SK-N-DZ (cell line): ENCODE measurements at places on chromosomes 12 and 14.

DNA sequence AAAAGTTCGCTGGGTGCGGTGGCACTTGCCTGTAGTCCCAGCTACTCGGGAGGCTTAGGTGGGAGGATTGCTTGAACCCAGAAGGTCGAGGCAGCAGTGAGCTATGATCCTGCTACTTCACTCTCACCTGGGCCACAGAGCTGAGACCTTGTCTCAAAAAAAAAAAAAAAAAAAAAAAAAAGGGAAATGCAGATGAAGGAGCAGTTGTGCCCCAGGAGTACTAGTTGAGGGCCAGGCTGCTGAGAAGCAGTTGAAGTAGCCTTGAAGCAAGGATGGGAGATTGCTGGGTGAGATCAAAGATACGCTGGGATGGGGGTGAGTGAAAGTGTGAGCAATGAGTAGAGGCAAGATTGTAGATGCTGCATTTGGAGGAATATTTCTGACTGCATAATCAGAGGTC, 93.4 kb upstream of the DNM1L start:
- DNase-seq, result no peak

DNA sequence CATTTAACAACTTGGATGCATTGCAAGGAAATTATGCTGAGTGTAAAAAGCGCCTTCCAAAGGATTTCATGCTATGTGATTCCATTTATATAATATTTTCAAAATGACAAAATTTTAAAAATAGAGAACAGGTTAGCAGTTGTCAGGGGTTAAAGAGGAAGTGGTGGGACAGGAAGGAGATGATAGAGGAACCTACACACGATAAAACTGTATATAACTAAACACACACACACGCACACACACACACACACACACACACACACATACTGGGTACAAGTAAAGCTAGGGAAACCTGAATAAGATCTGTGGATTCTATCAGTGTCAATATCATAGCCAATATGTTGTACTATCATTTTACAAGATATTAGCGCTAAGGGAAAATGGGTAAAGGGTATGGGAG, 17.2 kb downstream of the TTC9 start:
- DNase-seq, result no peak

- DNase-seq, result no peak
These were observed 119.8 kb downstream of the TBX5 start for GRCh38 chr12:114286145-114286544.

- no peak for DNase-seq
These were observed 150.3 kb upstream of the AVPR1A start for GRCh38 chr12:63301311-63301710.

- DNase-seq, result no peak
These were observed 201.2 kb downstream of the NELL2 start for GRCh38 chr12:44674875-44675274.

DNA sequence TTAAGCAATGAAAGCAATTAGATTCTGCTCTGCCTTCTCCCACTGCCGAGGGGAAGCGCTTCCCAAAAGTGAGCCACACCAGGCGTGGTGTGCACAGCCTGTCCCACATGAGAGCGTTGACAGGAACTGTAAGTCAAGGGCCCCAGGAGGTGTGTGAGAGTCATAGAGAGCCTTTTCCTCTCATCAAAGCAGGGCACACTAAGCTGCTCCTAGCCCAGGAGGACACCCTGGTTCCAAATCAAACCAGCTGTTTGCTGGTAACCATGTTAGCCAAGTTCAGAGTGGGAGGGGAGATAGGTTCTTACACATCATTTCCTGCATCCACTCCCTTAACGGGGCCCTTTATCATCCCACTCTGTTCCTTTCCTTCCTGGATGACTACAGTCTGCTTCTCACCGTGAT, 98.3 kb downstream of the SPTSSA start:
- DNase-seq, result no peak

DNA sequence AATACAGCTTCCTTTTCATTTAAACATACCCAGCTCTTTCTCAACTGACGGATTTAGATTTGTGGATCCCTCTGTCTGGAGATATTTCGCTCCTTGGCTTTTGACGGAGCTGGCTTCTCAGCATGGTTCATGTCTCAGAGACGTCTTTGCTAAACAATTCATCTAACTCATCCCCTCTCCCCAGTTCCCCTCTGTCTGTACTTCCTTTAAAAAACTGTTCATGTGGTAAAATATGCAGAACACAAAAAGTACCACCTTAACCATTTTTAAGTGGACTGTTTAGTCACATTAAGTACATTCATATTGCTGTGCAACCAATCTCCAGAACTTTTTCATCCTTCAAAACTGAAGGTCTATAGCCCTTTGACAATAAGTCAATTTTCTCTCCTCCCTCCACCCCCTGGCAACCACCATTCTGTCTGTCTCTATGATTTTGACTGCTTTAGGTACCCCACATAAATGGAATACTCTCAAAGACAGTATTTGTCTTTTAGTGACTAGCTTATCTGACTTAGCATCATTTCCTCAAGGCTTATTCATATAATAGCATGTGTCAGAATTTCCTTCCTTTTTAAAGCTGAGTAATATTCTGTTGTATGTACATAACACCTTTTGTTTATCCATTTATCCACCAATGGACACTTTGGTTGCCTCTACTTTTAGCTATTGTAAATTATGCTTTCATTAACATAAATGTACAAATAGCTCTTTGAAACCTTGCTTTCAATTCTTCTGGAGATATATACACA, 399.8 kb upstream of the SOX5 start:
- DNase-seq, result no peak

GRCh38 chr12:112321245-112321644, 61.0 kb downstream of the HECTD4 start:
- DNase-seq, result no peak

- DNase-seq, result no peak
These were observed 5.0 kb upstream of the RFLNA start for GRCh38 chr12:124289634-124290600.

GRCh38 chr14:69137843-69138535, 14.9 kb downstream of the DCAF5 start:
- no peak for DNase-seq

- DNase-seq, result no peak
These were observed 9.8 kb upstream of the NFKBIA start for GRCh38 chr14:35414365-35414764.

GRCh38 chr12:76236640-76237039, 111.6 kb downstream of the BBS10 start:
- no peak for DNase-seq

DNA sequence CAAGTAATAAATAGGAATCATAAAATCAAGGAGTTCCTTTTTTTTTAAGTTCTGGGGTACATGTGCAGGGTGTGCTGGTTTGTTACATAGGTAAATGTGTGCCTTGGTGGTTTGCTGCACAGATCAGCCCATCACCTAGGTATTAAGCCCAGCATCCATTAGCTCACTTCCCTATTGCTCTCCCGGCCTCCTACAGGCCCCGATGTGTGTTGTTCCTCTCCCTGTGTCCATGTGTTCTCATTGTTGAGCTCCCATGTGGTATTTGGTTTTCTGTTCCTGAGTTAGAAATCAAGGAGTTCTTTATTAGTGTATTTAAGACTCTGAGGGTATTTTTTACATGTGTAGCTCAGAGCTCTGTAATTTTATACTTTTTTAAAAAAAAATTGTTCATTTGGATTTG, 86.0 kb downstream of the SCFD1 start:
- DNase-seq, result no peak

GRCh38 chr12:12022306-12022936, 48.3 kb upstream of the BCL2L14 start:
- DNase-seq, result no peak

DNA sequence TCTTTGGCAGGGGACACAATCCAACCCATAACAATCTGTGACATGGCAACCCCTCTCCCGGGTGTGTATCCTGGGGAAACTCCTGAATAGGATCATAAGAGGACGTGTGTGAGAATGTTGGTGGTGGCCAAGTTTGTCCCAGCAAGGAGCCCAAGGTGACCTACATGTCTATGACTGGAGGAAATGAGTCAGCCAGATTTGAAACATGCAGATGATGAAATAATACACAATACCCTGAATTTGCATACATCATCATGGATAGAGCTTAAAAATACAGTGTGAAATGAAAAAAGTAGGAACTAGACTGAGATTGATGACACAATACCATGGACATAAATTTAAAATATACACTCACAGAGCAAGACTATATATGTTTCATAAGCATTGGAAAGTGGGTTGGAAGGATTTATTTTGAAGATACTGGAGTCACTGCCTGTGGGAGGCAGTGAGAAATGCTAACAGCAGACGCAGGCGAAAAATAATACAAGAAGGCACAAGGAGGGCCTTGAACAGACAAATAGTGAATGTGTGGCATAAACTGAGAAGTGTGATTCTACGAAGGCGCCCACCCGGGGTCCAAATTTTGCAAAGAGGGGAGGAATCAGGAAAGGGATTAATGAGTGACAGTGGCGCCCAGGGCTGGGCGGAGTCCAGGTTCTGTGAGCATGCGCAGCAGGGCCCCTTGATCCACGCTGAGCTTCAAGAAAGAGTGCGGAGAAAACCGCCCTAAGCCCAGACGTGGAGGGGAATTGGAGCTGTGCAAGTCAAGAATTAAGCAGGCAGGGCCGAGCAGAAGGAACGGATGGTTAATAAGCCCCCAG, 7.0 kb upstream of the MAP1LC3B2 start:
- DNase-seq, result no peak

GRCh38 chr14:59240356-59240755, 51.9 kb downstream of the DAAM1 start:
- DNase-seq, result no peak

DNA sequence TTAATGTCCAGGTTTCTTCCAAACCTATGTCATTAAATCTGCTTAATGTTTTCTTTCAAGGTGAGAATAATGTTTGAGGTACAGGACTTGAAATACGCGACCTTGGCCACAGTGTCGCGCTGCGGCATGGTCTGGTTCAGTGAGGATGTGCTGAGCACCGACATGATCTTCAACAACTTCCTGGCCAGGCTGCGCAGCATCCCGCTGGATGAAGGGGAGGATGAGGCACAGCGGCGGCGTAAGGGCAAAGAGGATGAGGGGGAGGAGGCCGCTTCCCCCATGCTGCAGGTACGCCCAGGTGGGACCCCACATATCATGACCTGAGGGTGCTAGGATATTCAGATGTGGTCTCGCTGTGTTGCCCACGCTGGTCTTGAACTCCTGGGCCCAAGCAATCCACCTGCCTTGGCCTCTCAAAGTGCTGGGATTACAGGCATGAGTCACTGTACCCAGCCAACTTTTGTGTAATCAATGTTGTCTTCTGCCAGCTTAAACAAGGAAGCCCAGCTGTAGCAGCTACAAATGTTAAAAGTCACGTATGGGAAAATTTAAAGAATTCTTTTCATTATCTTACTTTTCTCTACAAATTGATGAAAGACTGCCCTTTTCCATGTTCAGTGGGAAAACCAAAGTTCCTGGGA, 50.8 kb downstream of the DYNC1H1 start:
- DNase-seq, result no peak

GRCh38 chr12:39853003-39853402, 233.4 kb upstream of the ABCD2 start:
- DNase-seq, result no peak

DNA sequence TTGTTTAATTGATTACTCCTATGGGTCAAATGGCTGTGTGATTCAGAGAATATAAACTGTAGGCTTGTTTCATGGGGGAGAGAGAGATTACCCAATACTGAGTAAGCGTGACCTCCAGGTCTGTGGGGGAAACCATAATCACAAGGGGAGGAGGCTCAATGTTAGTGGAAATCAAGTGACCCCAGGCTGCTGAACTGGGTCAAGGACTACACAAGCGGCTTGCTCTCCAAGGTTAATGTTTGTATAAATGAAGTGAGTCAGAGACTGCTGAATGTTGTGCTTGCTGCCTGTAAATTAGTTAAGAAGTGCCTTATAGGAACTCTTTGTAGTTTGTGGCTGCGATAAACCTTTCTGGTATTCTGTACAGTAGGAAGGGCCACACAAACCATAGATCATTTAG, 479.7 kb downstream of the AACS start:
- DNase-seq, result no peak
